Activated T-helper 1 cell treated with anti-CD3 and anti-CD28 coated beads, Interleukin-2, amount 50 U/mL, for 16 hours (primary cell): ENCODE measurements at places on chromosomes 2 and 18.

DNA sequence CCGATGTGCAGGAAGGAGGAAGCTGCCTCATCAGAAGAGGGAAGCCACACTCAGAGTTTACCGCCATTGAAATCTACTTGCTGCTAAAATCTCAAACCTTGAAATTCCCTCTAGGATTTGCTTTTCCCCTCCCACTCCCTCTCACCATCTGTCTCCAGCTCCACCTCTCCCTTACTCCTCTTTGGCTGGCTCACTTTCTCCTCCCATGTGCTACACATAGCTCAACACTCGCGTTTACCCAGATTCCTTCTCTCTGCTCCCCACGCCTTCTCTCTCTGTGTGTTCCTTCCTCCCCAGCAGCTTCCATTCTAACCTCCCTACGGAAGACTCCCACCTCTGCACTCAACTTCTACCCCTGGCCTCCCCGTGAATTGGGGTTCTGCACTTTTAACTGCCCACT is 143.1 kb downstream of the DNER start:
- DNase-seq = no peak

DNA sequence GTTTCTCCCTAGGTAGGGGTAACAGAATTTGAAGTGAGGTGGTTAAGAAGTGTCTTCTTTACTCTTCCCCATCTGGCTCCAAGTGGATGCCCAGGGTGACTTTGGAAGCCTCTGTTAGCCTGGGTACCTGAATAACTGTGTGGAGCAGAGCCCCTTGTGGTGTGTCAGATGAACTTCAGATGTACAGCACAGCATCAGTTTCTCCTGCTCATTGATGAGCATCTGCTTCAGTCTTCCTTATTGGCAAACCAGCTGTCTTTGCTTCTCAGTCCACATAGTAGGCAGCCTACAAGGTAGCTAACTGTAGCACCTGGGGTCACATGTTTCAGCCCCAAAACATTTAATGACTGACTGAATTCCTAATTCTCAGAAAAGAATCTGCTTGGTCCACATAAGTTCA is 56.2 kb upstream of the ATP8B1 start:
- DNase-seq = no peak

GRCh38 chr2:168426861-168427260 is 29.2 kb upstream of the CERS6 start:
- DNase-seq = no peak

GRCh38 chr2:228838819-228839218 is 432.3 kb downstream of the PID1 start:
- no peak for DNase-seq

GRCh38 chr2:71852141-71852711 is 295.4 kb downstream of the CYP26B1 start:
- no peak for DNase-seq

GRCh38 chr2:15041429-15041837 is 408.9 kb downstream of the LRATD1 start:
- DNase-seq = no peak

DNA sequence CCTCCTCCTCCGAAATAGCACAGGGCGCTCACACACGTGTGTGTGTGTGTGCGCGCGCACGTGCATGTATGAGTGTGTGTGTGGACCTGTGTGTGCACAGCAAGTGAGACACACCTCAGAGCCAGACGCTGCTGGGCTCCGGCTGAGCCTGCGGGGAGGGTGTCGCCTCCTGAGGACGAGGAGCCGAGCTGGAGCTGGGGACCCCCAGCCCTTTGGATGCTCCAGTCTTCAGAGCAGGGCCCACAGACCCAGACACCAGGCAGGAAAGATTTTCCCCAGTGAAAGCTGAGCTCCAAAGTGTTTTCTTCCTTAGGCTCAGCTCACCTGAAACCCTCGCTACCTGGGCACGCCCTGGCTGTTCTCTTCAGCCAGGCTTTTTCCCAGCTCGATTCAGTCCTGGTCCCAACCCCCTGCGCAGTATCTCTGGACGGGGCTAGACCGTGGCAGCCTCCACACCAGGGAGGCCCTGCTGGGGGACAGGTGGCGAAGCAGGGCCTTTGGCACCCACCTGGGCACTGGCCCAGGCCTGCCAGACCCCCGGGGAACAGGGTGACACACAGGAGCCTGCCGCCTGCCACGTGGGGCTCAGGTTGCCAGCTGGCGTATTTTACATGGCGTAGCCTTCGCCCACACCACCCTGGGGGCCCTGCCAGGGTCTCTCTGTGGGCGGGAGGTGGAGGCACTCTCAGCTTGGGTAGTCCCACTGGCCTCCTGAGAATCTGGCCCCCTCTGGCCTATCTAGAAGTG is 36.2 kb downstream of the PDIA6 start:
- no peak for DNase-seq

DNA sequence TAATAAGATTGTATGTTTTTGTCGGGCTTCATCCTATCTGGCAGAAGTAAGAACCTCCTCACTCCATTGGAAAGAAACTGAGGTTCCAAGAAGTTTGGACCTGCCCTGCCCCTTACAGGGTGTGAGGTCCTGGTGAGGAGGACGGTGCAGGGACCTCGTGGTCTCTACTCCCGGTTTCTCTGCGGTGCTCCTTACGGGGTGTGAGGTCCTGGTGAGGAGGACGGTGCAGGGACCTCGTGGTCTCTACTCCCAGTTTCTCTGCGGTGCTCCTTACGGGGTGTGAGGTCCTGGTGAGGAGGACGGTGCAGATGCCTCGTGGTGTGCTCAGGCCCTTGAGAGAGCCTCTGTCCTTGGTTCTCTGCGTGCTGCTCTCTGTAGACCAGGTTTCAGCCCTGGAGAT is 5.2 kb downstream of the CTDP1 start:
- no peak for DNase-seq

GRCh38 chr2:129936334-129936934 is 43.0 kb upstream of the RAB6C start:
- peak; percentile 5 for DNase-seq

GRCh38 chr2:85699325-85699724 is 5.2 kb downstream of the GNLY start:
- no peak for DNase-seq

- DNase-seq = no peak
Observed at GRCh38 chr2:139099721-139100120, 319.5 kb upstream of the NXPH2 start.

DNA sequence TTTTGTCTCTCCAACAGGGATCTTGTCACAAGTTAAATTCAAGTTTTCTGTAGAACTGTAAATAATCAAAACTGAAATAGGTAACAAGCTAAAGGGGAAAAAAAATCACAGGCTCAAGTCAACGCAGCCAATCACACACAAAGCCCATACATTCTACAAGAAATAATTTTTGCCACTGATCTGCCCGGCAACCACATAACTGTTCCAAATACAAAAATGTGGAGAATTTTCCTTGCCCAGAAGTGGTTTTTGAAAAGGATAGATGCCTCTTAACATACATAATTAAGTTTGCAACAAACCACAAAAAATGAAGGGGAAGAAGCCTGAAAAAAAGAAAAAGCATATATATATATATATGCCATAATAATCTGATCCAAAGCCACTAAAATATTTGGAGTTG is 60.3 kb downstream of the FARSB start:
- no peak for DNase-seq

GRCh38 chr2:66125951-66126350 is 309.0 kb upstream of the MEIS1 start:
- no peak for DNase-seq

DNA sequence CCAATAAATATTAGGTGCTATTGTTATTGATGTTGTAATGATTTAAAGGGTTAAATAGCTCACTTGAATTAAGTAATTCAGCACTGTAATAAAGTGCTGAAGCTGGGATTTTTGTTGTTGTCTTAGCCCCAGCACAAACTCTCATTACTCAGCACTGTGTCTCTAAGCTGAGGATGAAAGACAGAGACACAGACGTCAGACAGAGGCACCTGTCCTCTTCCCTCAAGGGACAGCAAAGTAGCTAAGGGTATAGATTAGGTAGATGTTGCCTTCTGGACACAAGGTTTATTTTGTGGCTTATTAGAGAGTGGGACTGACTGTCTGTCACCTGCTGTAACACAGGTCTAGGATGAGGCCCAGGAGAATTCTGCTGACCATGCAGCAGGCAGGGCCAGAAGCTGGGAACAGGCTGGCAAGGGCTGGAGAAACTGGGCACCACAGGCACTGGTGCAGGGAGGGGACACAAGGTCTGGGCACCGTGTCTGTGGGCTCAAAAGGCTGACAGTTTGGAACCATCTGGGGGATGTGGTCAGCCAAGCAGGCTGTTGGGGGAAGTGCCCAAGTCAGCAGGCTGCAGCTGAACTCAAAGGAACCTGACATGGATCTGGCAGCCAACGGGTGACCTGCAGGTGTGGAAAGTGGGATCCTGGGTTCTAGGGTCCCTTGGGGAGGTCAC is 20.0 kb upstream of the PTPN4 start:
- DNase-seq = no peak

GRCh38 chr2:75800456-75800855 is 89.7 kb upstream of the GCFC2 start:
- no peak for DNase-seq

DNA sequence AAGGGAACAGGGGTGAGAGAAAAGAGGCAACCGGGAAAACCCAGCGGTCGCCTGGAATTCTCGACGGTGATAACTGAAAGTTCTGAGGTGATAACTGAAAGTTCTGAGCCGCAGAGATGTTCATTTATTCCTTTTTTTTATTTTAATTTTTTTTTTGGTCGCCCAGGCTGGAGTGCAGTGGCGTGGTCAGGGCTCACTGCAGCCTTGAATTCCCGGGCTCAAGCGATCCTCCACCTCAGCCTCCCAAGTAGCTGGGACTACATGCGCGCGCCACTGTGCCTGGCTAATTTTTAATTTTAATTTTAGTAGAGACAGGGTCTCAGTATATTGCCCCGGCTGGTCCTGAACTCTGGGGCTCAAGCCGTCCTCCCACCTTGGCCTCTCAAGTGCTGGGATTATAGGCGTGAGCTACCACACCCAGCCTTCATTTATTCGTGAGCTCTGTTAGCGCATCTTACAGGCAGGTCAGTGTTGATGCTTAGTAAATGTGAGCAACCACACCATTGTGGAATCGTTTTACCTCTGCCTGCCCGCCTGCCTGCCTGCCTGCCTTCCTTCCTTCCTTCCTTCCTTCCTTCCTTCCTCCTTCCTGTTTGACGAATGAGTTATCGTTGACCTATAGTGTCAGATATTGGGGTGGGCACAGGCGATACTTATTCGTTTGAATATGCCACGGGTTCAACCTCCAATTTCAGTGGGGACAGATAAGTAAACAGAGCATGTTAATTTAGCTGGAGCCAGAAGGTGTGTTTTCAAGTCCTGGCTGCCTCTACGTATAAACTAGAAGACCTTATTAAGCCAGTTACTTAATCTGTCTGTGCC is 557 bp upstream of the E2F6 start:
- DNase-seq = no peak

DNA sequence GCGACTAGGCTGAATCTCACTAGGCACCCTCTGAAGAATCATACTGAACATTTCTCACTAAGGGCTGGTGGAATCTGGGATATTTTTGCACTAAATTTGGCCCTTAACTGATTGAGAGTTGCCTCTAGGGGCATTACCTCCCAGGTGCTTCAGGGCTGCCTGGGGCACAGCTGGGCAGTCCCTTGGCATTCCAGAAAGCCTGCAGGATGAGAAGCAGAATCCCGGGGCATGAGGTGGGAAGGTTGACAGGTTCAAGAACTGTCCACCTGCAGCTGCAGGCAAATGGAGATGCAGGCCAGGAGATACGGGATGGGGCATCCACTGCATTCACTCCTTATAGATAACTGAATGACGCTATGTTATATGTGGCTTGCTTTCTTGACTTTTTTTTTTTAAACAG is 7.4 kb downstream of the RESP18 start:
- DNase-seq = no peak

DNA sequence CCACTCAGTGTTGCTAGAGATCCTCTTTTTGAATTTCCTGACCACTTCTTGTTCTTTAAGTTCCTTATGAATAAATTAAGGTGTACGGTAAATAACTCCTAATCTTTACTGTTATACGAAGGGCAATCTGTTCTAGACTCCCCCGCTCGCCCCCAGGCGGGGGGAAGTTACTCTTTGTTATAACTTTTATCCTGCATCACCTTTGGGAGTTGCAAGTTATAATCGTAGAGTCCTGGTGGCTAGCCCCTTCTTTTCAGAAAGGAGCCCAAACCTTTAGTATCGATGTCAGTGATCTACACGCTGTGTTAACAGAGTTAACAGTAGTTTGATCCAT is 652 bp downstream of the GCA start:
- no peak for DNase-seq
